GM12878 (cell line): ENCODE measurements at places on chromosomes 4 and X. TPM values are rescaled to one million over a fixed set of nuclear protein-coding genes. Genes with fewer than 3 reads are reported as not detected.

The TMEM31 gene
- total RNA-seq = not detected in 2 replicates

The TGIF2LX gene
- not detected in 2 replicates for total RNA-seq

The CAMK2D gene
- 15.7 and 17.9 TPM in 2 replicates for total RNA-seq

The CLGN gene
- 0.61 and 0.64 TPM in 2 replicates for total RNA-seq

The SPANXB1 gene
- total RNA-seq = not detected in 2 replicates

The KCTD8 gene
- not detected in 2 replicates for total RNA-seq

The JADE3 gene
- total RNA-seq = 0.80 and 0.88 TPM in 2 replicates

The CSAG3 gene
- total RNA-seq = not detected in 2 replicates

The SEPTIN11 gene
- 89.7 and 99.9 TPM in 2 replicates for total RNA-seq

The FAM184B gene
- not detected in 2 replicates for total RNA-seq
